ENCODE measurements at places on chromosomes 4 and X.

- no peak for DNase-seq
- H3K4me1 ChIP-seq = no peaks in the 10 kb centered on the region
- H3K36me3 ChIP-seq = no peaks in the 10 kb centered on the region
- H3K27ac ChIP-seq = no peak overlapping the region
These were observed 1.7 kb upstream of the ART3 start for GRCh38 chr4:76072760-76073159.

DNA sequence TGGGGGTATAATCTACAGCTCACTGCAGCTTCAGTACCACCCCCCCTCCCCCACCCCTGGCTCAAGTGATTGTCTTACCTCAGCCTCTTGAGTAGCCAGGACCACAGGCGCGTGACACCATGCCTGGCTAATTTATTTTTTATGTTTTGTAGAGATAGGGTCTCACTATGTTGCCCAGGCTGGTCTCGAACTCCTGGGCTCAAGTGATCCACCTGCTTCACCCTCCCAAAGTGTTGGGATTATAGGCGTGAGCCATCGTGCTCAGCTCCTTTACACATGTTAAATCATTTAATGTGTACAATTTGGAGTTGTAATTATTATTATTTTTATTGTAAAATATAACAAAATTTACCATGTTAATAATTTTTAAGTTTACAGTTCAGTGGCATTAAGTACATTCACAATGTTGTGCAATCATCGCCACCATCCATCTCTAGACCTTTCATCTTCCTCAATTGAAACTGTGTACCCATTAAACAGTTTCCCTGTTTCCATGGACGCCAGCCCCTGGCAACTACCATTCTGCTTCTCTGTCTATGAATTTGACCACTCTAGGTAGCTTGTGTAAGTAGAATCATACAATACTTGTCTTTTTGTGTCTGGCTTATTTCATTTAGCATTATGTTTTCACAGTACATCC, 6.1 kb downstream of the SLAIN2 start:
- no peaks in the 10 kb centered on the region for H3K27me3 ChIP-seq
- peaks cover 22% of the 10 kb centered on the region for H3K4me1 ChIP-seq
- no peak for DNase-seq
- no peak overlapping the region for H3K4me3 ChIP-seq
- H3K36me3 ChIP-seq = no peaks in the 10 kb centered on the region

GRCh38 chrX:119453202-119453601, 15.0 kb upstream of the SLC25A5 start:
- no peak overlapping the region for H3K4me3 ChIP-seq
- no peaks in the 10 kb centered on the region for H3K27me3 ChIP-seq
- no peak overlapping the region for H3K27ac ChIP-seq
- no peaks in the 10 kb centered on the region for H3K36me3 ChIP-seq
- H3K4me1 ChIP-seq = no peaks in the 10 kb centered on the region

DNA sequence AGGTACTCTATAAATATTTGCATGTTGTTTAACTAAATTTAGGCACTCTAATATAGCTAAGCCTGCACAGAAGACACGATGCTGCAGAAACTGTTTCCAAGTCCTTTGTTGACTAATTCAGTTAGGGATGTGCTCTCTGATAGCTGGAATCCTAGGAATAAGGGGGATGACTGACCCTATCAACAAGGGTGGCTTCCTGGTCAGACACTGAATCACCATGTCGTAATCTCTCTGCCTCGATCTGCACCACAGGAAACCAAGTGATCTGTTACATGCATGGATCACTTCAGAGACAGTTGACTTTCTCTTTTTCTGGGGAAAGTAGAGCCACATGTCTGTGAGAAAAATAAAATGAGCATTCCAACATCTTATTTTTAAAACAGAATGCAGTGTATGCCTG, 169.1 kb downstream of the GUCY2F start:
- H3K4me1 ChIP-seq = no peaks in the 10 kb centered on the region
- DNase-seq = no peak
- no peaks in the 10 kb centered on the region for H3K27me3 ChIP-seq
- H3K27ac ChIP-seq = no peak overlapping the region
- H3K4me3 ChIP-seq = no peak overlapping the region

DNA sequence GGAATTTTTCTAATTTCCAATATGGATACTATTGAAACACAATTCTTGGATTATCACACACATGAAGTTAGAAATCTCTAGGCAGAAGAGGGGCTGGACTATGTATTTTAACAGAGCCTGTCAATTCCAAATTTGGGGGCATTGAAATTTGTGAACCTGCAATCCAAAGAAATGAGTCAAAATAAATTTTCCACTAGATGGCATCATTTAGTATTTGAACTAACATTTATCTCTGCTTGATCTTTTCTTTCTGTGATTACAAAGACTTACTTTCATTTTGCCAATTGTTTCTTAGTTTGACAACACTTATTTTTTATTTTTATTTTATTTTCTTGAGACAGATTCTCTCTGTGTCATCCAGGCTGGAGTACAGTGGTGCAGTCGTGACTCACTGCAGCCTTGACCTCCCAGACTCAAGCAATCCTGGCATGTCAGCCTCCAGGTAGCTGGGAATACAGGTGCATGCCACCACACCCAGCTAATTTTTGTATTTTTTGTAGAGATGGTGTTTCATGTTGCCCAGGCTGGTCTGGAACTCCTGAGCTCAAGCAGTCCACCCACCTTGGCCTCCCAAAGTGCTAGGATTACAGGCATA, 2.7 kb upstream of the PYURF start:
- H3K4me3 ChIP-seq = peak overlapping the region; percentile 47
- H3K36me3 ChIP-seq = no peaks in the 10 kb centered on the region
- no peak overlapping the region for H3K27ac ChIP-seq

DNA sequence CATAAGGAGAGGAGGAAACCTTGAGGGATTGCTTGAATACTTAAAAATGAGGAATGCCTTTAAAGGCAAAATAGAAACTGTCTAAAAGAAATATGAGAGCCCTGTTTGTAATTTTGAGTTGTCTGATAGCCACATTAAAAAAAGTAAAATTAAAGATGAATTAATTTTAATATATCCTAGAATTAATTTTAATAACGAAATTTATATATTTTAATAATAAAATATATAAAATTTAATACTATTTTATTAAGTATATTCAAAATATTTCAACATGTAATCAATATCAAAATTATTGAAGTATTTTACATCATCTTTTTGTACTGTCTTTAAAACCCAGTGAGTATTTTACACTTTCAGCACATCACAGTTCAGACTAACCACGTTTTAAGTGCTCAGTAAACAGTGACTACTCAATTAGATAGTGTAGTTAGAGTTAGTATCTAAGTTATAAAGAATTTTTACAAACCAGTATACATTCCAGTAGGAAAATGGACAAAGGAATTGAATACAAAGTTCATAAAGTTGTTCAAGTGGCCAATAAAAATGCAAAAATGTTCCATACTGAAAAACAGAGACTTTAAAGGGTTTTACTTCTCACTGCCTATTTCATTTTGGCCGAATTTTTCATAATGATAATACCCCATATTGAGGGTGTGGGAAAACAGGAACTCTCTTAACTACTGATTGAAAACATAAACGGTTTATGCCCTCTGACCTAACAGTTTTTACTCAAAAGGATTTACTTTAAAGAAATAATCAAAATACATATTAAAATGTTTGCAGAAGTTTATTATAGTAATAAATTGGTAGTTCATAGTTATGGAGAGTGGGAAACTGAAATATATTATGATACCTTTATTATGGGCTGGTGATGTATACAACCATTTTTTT, 2.9 kb downstream of the SLC30A9 start:
- H3K27ac ChIP-seq = no peak overlapping the region
- peaks cover 19% of the 10 kb centered on the region for H3K4me1 ChIP-seq
- no peak for DNase-seq

DNA sequence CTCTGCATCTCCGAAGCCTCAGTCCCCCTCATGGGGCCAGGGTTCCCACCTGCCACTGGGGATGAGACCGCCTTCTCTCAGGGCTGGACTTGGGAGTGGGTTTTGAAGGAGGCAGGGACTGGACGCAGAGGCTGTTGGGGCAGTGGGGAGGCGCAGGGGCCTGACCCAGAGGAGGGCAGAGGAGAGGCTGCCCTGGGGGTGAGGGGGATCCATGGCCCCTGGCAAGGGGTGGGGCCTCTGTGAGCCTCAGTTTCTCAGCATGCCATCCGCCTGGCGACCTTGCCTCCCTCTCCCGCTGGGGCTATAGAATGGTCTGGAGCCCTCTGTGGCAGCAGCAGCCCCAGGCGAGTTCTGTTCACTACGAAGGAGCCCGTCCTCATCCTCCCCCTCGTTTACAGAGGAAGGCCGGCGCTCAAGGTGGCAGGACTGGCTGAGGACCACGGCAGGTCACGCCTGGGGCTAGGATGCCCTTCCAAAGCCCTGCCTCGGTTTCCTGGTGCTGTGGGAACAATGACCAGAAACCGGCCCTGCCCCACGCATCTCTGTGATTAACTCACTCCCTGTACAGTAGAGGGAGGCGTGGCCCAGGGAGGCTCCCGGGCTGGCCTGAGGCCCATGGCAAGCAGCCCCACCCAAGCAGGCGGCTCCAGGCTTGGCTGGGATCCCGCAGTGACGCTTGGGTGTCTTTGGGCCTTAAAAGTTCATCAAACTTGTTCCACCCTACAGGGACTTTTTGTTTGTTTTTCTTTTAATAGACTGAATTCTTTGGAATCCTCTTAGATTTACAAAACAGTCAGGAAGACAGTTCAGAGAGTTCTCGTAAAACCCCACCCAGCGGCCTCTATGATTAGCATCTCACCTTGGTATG, 16.0 kb upstream of the SH3TC1 start:
- no peak for DNase-seq
- H3K4me1 ChIP-seq = peaks cover 2% of the 10 kb centered on the region
- H3K27ac ChIP-seq = no peak overlapping the region
- H3K4me3 ChIP-seq = no peak overlapping the region
- H3K36me3 ChIP-seq = no peaks in the 10 kb centered on the region

DNA sequence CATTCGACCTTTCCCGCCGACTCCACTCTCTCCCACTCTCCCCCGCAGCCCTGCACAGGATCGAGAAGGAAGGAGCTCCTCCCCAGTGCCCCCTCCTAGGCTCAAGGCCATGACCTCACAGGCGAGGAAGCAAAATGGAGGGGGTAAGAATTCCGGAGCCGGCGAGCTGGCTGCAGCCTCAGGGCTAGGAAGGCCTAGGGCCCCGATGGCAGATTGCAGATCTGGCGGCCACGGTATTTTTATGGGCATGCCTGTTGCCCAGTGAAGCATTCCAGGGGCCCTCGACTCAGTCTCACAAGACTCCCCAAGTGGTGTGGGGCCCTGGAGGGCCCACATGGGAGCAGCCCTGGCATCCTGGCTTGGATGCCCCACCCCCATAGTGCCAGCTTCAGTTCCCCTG, 942 bp upstream of the L1CAM start:
- no peaks in the 10 kb centered on the region for H3K4me1 ChIP-seq
- no peak overlapping the region for H3K4me3 ChIP-seq
- peaks cover 20% of the 10 kb centered on the region for H3K27me3 ChIP-seq

- no peak overlapping the region for H3K27ac ChIP-seq
- H3K4me3 ChIP-seq = no peak overlapping the region
- no peaks in the 10 kb centered on the region for H3K36me3 ChIP-seq
- no peaks in the 10 kb centered on the region for H3K27me3 ChIP-seq
- H3K4me1 ChIP-seq = no peaks in the 10 kb centered on the region
These were observed 427.3 kb upstream of the FAM241A start for GRCh38 chr4:111717921-111718320.

DNA sequence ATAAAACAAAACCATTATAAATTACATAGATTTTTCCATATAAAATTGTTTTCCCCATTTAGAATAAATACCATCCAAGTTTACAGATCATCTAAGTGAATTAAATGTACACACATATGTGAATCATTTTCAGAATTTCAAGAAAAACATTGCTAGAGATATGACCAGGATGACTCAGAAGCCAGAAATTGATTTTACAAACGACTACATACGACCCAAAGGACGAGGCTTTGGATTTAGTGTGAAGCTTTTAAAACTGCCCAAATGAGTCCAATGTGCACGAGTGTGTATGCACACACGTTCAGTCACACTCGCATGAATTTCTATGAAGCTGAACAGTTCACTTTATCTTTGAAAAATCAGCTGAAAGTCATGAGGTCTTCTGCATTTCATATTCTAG, 37.9 kb downstream of the MFAP3L start:
- no peak for DNase-seq
- H3K4me1 ChIP-seq = no peaks in the 10 kb centered on the region
- H3K36me3 ChIP-seq = no peaks in the 10 kb centered on the region
- no peak overlapping the region for H3K4me3 ChIP-seq
- no peak overlapping the region for H3K27ac ChIP-seq

DNA sequence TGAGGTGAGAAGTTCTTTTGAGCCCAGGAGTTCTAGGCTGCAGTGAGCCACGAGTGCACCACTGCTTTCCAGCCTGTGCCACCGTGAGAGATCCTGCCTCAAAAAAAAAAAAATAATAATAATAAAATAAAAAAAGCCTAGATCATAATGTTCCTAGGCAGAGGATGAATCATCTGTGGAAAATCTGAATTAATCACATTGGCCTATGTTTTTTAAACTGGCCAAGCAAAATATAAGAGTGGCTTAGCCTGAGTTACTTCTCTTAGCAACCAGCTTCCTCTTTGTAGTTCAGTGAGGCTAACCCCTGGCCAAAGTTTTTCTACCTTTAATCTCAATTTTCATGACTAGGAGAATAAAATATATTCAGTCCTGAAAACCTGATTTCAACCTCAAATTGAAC, 614.6 kb downstream of the PPP4R3C start:
- no peaks in the 10 kb centered on the region for H3K27me3 ChIP-seq
- no peak overlapping the region for H3K4me3 ChIP-seq
- no peak overlapping the region for H3K27ac ChIP-seq
- no peaks in the 10 kb centered on the region for H3K36me3 ChIP-seq

DNA sequence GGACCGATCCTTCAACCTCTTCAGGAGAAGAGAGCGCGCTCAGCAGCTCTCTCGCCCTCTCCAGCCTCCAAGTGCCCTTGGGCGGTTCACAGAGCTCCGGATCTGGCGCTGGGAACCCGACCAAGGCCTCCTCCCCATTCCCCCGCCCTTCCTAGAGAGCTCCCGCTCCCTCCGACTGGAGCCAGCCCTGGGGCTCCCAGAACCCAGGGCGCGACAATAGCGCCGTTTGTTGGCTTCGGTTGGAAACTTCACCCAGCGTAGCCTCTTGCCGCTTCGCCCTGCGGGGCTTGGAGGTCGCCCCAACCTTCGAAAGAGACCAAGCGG, 3.1 kb upstream of the SOX3 start:
- H3K36me3 ChIP-seq = no peaks in the 10 kb centered on the region
- H3K4me1 ChIP-seq = peaks cover 3% of the 10 kb centered on the region
- no peak overlapping the region for H3K4me3 ChIP-seq
- H3K27me3 ChIP-seq = peaks cover 89% of the 10 kb centered on the region

DNA sequence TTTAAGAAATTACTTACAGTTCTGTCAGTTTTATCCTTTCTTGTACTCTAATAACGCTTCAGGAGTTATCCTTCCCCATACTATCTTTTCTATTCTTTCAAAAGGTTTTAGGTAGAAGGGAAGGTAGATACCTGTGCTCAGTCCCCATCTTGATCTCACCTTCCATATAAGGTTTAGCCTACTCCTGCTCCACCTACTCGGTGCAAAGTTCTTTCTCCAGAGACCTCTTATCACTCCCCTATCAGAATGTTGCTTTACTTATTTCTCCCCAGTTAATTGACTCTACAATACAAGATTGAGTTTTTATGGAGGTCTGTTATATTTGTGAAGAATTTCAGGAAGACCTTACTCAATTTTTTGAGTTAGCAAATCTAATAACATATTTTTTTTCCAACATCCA, 33.9 kb downstream of the SPRY1 start:
- H3K27ac ChIP-seq = no peak overlapping the region
- no peaks in the 10 kb centered on the region for H3K4me1 ChIP-seq
- DNase-seq = no peak
- H3K4me3 ChIP-seq = no peak overlapping the region
- H3K27me3 ChIP-seq = no peaks in the 10 kb centered on the region
